ENCODE measurements at places on chromosomes 16 and 17.
A peak's percentile ranks its signal among the peaks of the same experiment; 100 is the strongest.

DNA sequence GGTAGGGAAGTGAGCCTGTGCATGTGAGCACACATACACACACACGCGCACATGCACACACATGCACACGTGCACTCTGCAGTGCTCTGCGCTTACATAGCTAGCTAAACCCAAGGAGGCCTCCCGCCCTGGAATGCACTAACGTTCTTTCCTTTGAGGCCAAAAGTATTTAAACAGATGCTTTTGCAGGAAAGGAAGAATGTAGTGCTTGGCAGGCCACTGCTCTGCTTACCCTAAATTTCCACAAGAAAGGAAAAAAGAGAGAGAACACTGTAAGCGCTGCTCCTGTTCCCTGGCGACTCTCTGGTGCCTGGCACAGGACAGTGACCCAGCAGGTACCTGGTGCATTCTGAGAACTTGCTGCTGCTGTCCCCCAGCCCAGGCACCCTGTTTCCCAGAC is 31.3 kb upstream of the MRPS23 start:
- no peak for DNase-seq

DNA sequence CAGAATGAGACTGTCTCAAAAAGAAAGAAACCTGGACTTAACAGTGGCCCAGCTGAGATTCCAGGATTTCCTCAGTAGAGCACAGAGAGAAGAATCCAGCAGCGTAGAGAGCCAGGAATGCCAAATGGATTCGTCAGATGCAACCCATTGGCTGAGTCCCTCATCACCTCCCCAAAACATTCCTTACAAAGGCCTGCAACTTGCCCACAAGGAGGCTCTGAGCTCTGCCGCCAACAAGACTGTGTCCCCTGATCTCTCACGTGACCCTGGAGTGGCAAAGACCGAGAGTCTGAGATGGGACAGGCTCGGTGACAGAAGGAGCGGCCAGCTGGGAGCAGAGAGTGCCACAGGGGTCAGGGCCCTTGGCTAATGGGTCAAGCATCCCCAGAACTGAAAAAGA is 6.9 kb upstream of the CHMP6 start:
- DNase-seq, result peak; percentile 37

DNA sequence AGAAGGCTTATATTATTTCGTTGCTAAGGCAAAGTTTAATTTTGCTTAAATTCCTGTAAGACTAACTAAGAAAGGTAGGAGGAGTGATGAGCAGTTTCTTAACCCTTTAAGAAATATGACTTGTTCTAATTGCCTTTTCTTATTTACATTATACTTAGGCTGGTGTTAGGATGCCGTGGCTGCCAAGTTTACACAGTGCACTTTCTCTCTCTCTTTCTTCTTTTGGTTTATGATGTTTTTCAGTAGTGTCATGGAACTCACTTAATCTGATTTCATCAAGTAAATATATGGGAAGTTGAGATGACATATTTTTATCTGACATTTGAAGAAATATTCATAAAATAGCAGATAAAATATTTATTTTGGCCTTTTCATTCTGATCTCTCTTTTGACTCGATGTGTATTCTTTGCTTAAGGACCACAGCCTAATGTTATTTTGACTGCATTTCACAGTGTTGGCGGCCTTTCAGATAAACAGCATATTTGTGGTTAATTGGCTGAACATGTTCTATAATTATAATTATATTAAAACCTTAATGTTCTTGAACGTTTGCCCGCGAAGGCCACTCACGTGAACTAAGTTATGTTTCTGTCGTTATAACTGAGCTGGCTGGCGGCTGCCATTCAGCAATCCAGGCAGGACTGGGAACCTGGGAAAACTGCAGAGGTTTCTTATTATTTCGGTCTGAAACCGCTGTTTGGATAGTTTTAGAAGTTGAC is 191.6 kb downstream of the WWOX start:
- DNase-seq, result no peak

- DNase-seq, result no peak
Observed at GRCh38 chr16:74596586-74596985, 10.3 kb downstream of the GLG1 start.

- peak; percentile 11 for DNase-seq
Observed at GRCh38 chr17:4364622-4365041, 1.8 kb downstream of the UBE2G1 start.

GRCh38 chr17:57480438-57481196 is 224.3 kb downstream of the MSI2 start:
- DNase-seq, result peak; percentile 72

GRCh38 chr17:4800462-4801196 is 1.5 kb downstream of the C17orf114 start:
- no peak for DNase-seq

DNA sequence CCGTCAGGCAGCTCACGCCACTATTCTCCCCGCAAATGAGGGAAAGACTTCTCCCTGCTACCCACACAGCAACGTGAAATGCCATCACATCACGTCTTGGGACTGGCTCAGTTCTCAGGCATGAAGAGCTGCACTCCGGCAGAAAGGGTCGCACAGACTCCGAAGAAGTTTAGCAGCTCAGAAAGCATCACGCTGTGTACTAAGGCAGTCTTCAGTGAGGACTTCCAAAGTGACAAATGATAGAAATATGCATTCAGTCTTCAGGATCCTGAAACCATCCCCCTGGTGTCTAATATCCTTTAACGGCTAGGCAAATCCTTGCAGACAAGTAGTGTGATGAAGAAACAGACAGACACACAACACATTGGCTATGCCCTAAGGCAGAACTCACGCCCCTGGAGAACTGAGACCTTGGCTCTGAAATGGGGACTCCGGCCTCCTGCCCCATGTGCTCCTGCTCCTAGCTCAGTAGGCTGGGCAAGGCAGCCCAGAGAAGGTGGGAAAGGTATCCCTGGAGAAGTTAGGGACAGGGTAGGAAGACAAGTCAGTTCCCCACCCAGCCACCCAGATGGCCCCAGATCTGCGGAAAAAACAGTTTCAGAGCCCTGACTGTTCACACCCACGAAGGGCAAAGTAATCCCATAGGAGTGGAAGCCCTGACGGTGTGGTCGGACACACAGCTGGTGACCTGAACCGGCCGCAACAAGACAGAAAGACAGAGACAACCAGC is 1.6 kb downstream of the XYLT1 start:
- no peak for DNase-seq

DNA sequence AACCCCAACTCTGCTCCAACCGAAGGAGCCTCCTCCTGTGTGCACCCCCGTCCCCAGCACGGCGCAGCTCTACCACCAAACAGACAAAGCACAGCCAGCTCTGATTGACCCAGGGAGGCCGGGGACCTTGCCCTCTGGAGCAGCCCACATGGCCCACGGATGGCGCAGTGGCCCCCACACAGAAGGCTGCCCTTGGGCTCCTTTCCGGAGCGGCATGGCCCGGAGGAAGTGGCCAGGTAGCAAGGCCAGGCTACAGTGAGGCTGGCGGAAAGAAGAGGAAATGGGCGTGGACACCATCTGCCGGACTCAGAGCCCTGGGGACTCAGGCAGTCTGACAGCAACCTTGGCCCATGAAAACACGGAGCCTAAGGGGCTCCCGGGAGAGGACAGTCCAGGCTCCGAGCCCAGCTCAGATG is 19.9 kb upstream of the ZC3H18 start:
- DNase-seq, result no peak

GRCh38 chr17:78939615-78940014 is 14.4 kb upstream of the TIMP2 start:
- DNase-seq, result peak; percentile 34

DNA sequence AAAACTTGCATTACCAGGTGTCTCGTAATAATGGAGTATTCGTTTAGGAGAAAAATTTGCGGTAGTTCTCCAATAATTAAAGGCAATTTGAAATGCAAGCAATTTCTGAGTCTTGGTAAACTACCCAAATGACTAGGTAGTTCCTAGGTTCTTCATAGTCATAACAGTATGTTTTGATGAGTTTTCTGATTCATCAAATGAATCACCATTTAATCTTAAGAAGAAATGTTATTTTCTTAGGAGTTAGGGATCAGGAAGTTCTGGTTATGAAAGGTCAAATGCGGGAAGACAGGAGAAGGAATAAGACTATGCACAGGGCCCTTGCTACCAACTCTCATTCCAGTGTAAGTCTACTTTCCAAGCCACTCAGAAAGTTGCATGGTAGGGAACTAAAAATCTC is 221.5 kb upstream of the SOX9 start:
- DNase-seq, result no peak

GRCh38 chr17:61627658-61628057 is 36.6 kb upstream of the NACA2 start:
- DNase-seq, result no peak

DNA sequence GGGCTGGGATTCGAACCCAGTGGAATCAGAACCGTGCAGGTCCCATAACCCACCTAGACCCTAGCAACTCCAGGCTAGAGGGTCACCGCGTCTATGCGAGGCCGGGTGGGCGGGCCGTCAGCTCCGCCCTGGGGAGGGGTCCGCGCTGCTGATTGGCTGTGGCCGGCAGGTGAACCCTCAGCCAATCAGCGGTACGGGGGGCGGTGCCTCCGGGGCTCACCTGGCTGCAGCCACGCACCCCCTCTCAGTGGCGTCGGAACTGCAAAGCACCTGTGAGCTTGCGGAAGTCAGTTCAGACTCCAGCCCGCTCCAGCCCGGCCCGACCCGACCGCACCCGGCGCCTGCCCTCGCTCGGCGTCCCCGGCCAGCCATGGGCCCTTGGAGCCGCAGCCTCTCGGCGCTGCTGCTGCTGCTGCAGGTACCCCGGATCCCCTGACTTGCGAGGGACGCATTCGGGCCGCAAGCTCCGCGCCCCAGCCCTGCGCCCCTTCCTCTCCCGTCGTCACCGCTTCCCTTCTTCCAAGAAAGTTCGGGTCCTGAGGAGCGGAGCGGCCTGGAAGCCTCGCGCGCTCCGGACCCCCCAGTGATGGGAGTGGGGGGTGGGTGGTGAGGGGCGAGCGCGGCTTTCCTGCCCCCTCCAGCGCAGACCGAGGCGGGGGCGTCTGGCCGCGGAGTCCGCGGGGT is at the start of gene CDH1:
Gene CDH1, plus strand, starts transcription at position 247 of the 684 bp plus-strand sequence. Its CDS starts 124 bp downstream, at position 371.
- no peak for DNase-seq

DNA sequence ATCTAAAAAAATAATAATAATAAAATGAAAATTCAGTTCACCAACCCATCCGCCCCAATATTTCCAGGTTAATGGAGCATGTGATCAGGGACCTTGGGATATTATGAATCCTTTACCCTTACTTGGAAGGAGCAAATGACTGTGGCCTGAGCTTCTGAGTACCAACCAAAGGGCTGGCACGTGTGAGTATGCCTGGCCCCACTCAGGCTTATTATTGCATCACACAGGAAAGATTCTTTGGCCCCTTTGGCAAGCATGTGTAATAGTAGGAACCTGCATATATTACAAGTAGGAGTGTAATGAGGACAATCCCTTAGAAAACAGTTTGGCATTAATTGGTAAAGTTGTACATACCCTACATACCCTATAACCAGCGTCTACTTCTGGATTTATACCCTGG is 7.2 kb upstream of the C17orf78 start:
- DNase-seq, result no peak

DNA sequence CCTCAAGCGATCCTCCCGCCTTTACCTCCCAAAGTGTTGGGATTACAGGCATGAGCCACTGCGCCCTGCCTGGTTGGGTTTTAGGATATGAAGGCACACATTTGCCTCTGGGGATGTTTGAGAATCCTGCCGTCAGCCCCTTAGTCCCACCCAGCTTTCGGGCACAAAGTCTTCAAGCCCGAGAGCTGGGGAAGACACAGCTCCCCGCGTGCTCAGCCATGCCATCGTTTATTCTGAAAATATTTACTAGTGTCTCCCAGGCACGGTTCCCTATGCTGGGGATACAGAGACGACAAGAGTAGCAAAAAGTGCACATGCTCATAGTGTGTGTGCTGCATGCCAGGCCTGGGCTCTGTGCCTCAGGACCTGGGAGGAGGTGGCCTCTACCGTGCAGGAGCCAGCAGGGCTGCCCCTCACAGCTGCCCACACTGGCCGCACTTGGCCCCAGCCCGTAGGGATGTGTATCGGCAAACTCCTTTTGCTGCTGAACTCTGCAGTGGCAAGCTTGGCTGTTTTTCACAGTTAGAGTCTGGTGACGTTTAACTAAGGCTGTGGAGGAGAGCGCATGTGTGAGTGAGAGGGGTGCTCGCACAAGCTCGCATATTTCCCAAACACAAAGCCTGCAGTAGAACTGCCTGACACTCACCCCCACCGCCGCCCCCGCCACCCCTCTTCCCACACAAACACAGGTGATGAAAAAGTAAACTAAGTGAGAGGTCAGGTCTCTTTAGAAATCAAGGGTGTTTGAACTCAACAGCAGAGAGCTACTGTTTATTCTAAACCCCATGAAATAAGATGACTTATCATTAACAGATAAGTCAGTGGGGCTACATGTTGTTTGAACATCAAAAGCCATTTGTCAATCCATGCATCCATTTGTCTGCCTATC is 266.4 kb downstream of the MRTFB start:
- no peak for DNase-seq

- DNase-seq, result peak; percentile 65
Observed at GRCh38 chr16:27547134-27547533, 2.6 kb downstream of the GTF3C1 start.

DNA sequence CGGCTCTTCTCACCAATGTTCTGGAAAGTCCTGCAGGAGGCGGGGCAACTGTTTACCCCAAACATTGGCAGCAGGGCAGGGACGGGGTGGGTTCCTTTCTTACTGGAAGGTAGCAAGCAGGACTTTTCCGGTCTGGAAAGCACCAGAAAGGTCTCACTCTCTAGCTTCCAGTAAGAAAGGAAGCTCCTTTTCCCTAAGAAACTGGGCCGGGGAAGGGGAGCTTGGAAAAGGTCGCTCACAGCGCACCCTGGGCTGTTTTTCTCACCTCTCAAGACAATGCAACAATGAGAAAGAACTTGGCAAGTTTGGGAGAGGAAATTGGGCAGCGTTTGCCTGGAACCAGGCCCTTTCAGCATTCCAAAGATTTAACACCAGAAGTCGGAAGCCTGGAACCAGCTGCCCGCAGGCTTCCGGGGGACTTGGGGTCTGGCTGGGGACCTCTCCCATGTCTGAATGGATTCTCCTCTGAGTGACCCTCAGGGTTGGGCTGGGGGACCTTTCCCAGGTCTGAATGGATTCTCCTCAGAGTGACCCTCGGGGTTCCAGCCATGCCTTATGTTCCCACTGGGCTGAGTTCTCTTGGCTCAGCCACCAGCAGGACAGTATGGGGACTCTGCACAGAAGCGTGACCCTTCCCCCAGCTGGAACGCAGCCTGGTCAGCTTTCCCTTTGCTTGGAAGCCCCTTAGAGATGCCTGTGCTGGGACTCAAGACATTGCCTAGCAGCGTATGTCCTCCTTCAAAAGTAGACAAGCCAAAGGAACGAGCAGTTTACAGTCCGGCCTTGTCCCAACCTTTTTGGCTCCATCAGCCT is 166.5 kb upstream of the PLCG2 start:
- peak; percentile 92 for DNase-seq

DNA sequence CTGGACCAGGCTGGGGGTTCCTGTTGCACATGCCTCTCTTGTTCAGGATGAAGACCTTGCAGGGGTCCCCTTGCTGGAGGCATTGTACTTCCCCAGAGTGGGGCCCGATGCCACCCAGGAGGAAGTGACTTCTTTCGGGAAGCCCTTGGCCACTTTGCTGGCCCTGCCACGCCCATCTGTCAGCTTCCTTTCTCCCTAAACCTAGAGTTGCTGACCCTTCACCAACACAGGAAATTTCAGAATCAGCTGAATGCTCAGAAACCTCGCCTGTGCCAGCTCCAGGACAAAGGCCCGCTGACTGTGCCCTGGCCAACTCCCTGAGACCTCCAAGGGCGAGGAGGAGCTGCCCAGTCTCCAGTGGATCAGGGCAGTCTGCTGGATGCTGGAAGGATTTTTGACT is 26.7 kb downstream of the WNT9B start:
- DNase-seq, result no peak
